ENCODE measurements at places on chromosomes 7 and 10. TPM values are rescaled to one million over a fixed set of nuclear protein-coding genes. Genes with fewer than 3 reads are reported as not detected.

Gene ZNF239
- 7.6 TPM for total RNA-seq

Gene SLC29A4
- 1.4 TPM for total RNA-seq

Gene OR2A5
- not detected for total RNA-seq

Gene ZNF503
- total RNA-seq, result 5.7 TPM

Gene PPP1R3C
- 0.74 TPM for total RNA-seq

Gene HTR7
- 22.9 TPM for total RNA-seq

Gene KCND2
- total RNA-seq, result not detected

Gene PKD1L1
- 0.18 TPM for total RNA-seq

Gene TWIST1
- total RNA-seq, result 35.5 TPM

Gene PLEKHA1
- total RNA-seq, result 14.1 TPM

Gene MUC3A
- not detected for total RNA-seq

Gene PNLIPRP3
- total RNA-seq, result 0.17 TPM

Gene LRRC17
- 88.4 TPM for total RNA-seq

Gene TAS2R40
- not detected for total RNA-seq

Gene GUSB
- 41.4 TPM for total RNA-seq

Gene AVPI1
- 5.7 TPM for total RNA-seq

Gene PRKRIP1
- total RNA-seq, result 52.5 TPM

Gene SEMA3D
- 0.95 TPM for total RNA-seq

Gene SH2D4B
- total RNA-seq, result 0.06 TPM

Gene CXCL12
- total RNA-seq, result 2.2 TPM

Gene SHTN1
- total RNA-seq, result 4.0 TPM

Gene MMRN2
- 0.06 TPM for total RNA-seq

Gene ADRA2A
- not detected for total RNA-seq

Gene MYL10
- not detected for total RNA-seq

Gene TAS2R41
- total RNA-seq, result not detected

Gene VPS37D
- 3.7 TPM for total RNA-seq

Gene SAMD9
- 16.9 TPM for total RNA-seq

Gene AKR1C8
- total RNA-seq, result not detected

Gene ZNF679
- not detected for total RNA-seq

Gene WASHC2C
- 11.6 TPM for total RNA-seq

Gene TACC2
- total RNA-seq, result 15.7 TPM

Gene FRG2B
- not detected for total RNA-seq

Gene IL6
- total RNA-seq, result 77.6 TPM
